ENCODE measurements at places on chromosomes 3 and 15. TPM values are rescaled to one million over a fixed set of nuclear protein-coding genes. Genes with fewer than 3 reads are reported as not detected.
A peak's percentile ranks its signal among the peaks of the same experiment; 100 is the strongest.

GRCh38 chr3:30344288-30344687, 262.1 kb upstream of the TGFBR2 start:
- H3K36me3 ChIP-seq = no peaks in the 10 kb centered on the region
- no peak overlapping the region for H3K27ac ChIP-seq
- no peak for DNase-seq
- no peak overlapping the region for H3K4me3 ChIP-seq
- H3K4me1 ChIP-seq = peaks cover 57% of the 10 kb centered on the region

DNA sequence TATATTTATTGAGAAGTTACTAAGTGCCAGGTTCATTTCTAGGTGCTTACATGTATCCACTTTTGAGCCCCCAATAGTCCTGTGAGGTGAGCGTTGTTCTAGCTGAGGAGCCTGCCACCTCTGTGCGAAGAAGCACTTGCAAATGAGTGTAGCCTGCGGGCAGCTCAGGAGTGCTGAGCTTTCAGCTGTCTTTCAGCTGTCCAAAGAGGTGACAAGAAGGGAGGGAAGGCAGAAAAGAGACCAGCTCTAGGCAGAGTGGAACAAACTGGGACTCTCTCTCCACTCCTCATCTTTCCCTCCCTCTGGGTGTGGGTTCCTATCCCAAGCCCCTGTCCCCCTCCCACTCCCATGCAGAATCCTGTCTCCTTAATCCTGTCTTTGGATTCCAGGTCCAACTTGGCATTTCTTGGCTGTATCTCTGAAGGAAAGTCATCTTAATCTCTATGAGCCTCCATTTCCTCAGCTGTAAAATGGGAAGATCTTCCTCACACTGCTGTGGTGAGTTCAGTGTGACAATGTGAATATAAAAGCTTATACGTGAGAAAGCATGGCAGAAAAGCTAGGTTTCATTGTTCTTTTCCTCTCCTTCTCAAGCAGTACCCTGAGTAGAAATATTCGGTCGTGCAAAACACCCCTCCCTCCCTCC, 6.7 kb upstream of the SRP14 start:
- DNase-seq = no peak
- H3K27me3 ChIP-seq = no peaks in the 10 kb centered on the region
- peaks cover 39% of the 10 kb centered on the region for H3K4me1 ChIP-seq
- no peak overlapping the region for H3K27ac ChIP-seq
- no peaks in the 10 kb centered on the region for H3K36me3 ChIP-seq

DNA sequence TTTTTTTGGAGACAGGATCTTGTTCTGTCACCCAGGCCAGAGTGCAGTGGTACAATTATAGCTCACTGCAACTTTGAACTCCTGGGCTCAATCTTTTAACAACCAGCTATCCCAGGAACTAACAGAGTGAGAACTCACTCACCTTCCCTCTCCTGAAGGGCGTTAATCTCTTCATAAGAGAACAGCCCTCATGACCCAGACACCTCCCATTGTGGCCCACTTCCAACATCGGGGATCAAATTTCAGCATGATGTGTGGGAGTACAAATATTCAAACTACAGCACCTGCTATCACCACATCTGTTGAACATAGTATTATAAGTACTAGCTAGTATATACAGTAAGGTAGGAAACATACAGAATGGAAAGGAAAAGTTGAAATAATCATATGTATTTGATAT, 132.5 kb downstream of the DOCK3 start:
- no peak overlapping the region for H3K27ac ChIP-seq
- no peak overlapping the region for H3K4me3 ChIP-seq
- no peaks in the 10 kb centered on the region for H3K4me1 ChIP-seq
- peaks cover 3% of the 10 kb centered on the region for H3K27me3 ChIP-seq
- no peaks in the 10 kb centered on the region for H3K36me3 ChIP-seq
- DNase-seq = no peak

DNA sequence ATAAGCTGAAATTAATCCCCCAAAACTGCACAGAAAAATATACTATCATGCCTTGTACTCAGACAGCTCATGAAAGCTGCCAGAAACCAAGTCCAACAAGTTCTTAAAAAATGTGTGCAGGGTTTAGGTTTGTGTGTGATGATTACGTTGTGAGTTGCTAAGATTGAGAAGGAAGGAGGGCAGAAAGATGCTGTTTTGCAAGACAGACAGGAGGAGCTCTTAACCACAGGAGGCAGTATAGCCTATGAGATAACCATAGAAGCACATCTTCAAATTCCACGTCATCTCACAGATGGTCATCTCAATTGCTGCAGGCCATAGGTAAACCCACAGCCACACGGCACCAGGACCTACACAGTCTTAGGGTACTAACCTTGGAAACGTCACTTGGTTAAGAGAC, 191.9 kb downstream of the STT3B start:
- H3K4me3 ChIP-seq = no peak overlapping the region
- no peak for DNase-seq
- no peaks in the 10 kb centered on the region for H3K27me3 ChIP-seq
- no peak overlapping the region for H3K27ac ChIP-seq
- H3K36me3 ChIP-seq = no peaks in the 10 kb centered on the region

DNA sequence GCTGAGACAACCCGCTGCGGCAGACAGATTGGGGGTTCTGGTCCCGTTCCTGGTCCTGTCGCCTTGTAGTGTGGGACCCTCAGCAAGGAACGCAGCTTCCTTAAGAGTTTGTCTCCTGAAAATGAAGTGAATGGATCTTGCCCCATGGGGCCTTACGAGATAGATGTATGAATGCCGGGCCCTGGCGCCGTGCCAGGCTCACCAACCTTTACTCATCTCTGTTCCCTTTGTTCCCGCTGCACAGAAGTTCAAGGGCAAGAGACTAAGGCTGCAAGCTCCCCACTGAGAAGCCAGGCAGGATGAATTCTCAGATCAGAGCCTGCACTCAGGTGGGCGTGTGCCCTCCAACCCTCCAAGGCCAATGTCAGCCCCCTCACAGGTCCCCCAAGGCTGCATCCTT, 162.7 kb upstream of the IQSEC1 start:
- peaks cover 57% of the 10 kb centered on the region for H3K27me3 ChIP-seq
- no peaks in the 10 kb centered on the region for H3K36me3 ChIP-seq
- H3K27ac ChIP-seq = no peak overlapping the region
- peaks cover 11% of the 10 kb centered on the region for H3K4me1 ChIP-seq

The VPS18 gene
- total RNA-seq = 33.0 TPM

- no peak for DNase-seq
- no peak overlapping the region for H3K4me3 ChIP-seq
- H3K36me3 ChIP-seq = peaks cover 15% of the 10 kb centered on the region
- no peaks in the 10 kb centered on the region for H3K27me3 ChIP-seq
These were observed 8.3 kb downstream of the SETMAR start for GRCh38 chr3:4311496-4311895.

The ARL6 gene
- 4.5 TPM for total RNA-seq

DNA sequence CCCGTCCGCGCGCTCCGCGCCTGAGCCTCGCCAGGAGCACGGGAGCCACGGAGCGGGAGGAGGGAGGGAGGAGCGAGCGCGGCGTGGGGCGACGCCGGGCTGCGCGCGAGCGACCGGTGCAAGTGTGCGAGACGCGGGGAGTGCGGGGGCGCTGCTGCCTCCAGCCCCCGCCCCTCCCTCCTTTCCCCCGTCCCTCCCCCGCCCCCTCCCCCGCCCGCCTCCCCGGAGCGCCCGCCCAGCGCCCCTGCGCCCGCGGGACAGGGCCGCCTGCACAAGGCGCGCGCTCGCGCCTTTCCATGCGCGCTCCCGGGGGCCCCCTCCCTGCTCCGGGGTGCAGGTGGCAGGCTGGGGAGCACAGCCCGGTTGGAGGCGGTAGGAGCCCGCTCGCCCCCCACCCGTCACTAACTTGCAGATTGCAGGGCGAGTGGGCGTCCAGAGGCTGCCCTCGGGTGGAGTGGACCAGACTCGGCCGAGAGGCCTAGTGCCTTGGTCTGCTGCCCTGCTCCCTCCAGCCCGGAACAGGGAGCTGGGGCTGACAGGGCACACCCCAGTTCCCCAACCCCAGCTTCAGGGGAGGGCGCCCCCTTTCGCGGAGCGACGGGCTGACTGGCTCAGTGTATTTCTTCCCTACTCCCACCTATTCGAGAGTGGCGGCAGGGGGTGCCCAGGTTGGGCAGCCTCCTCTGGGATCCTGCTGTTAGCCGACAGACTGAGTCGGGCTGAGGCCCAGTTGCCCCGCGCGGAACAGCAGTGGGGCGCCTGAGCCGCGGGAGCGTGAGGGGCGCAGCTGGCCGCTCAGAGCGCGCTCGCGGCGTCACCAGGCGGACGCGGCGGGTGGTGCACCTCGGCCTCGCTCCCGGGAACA, at the start of gene WNT7A:
WNT7A (minus strand) TSS at position 126 of the 865 bp plus-strand sequence. CDS start 255 bp downstream, outside the sequence.
- H3K4me3 ChIP-seq = peak within 1 kb of the TSS; percentile 14
- no peak within 1 kb of the TSS for H3K27ac ChIP-seq
- peak; percentile 77 for DNase-seq

- no peak for DNase-seq
- peaks cover 9% of the 10 kb centered on the region for H3K4me1 ChIP-seq
- H3K27me3 ChIP-seq = peaks cover 2% of the 10 kb centered on the region
- H3K36me3 ChIP-seq = peaks cover 2% of the 10 kb centered on the region
- no peak overlapping the region for H3K27ac ChIP-seq
- peak overlapping the region; percentile 67 for H3K4me3 ChIP-seq
These were observed 109.3 kb downstream of the SHQ1 start for GRCh38 chr3:72738752-72739530.

- DNase-seq = no peak
- peaks cover 9% of the 10 kb centered on the region for H3K36me3 ChIP-seq
- peak overlapping the region; percentile 86 for H3K4me3 ChIP-seq
- H3K27ac ChIP-seq = peak overlapping the region; percentile 92
- H3K27me3 ChIP-seq = peaks cover 36% of the 10 kb centered on the region
These were observed 540 bp upstream of the RSRC1 start for GRCh38 chr3:158109295-158109803.

The CHRM5 gene
- total RNA-seq = not detected

DNA sequence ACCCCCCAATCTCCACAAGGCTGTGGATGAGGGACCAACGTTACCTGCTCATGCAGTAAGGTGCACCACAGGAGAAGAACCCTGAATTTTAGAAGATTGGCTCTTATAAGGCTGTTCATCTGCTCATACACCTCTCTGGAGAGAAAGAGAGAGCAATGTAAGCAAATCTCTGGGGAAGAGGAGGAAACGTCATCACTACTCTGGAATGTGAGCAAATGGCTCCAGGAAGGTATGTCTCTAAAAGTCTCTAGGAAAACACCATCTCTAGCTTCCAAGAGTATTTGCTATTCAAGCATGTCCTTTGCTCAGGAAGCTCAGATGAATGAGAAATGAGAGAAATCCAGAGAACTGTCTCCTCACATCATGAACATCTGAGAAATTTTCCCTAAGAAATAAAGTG, 235.4 kb downstream of the TBL1XR1 start:
- no peak overlapping the region for H3K4me3 ChIP-seq
- DNase-seq = no peak
- peaks cover 11% of the 10 kb centered on the region for H3K4me1 ChIP-seq
- no peak overlapping the region for H3K27ac ChIP-seq
- no peaks in the 10 kb centered on the region for H3K27me3 ChIP-seq
- H3K36me3 ChIP-seq = peaks cover 5% of the 10 kb centered on the region

The UBAP1L gene
- total RNA-seq = 2.5 TPM

DNA sequence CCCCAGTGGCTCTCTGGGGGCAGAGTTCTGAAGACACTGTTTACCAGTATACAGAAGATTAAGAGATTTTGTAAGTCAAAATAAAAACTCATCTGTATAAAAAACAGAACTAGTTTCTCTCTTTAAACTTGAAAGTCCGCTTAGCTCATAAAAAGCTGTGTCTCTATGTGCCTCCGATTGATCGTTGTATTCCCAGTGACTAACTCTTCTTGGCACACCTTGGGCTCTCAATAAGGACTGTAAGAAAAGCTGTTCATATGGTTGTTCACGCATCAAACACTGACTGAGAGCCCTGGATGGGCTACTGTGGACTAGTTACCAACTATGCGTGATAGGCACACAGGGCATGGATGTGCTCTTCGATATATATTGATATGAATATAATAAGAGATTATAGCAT, 107.9 kb downstream of the P3H2 start:
- no peaks in the 10 kb centered on the region for H3K27me3 ChIP-seq
- no peak overlapping the region for H3K4me3 ChIP-seq
- H3K4me1 ChIP-seq = peaks cover 73% of the 10 kb centered on the region
- H3K36me3 ChIP-seq = no peaks in the 10 kb centered on the region
- peak overlapping the region; percentile 1 for H3K27ac ChIP-seq

GRCh38 chr15:48423896-48424475, 92.8 kb downstream of the DUT start:
- peaks cover 75% of the 10 kb centered on the region for H3K36me3 ChIP-seq
- H3K27me3 ChIP-seq = no peaks in the 10 kb centered on the region
- DNase-seq = no peak
- peak overlapping the region; percentile 92 for H3K27ac ChIP-seq
- peaks cover 77% of the 10 kb centered on the region for H3K4me1 ChIP-seq

The BTBD1 gene
- 55.0 TPM for total RNA-seq

The GOLGA8T gene
- total RNA-seq = not detected

GRCh38 chr15:36024031-36024688, 478.2 kb upstream of the DPH6 start:
- H3K4me1 ChIP-seq = peaks cover 34% of the 10 kb centered on the region
- H3K4me3 ChIP-seq = no peak overlapping the region
- DNase-seq = no peak
- H3K27me3 ChIP-seq = no peaks in the 10 kb centered on the region

The NME9 gene
- total RNA-seq = not detected

GRCh38 chr15:50164458-50164857, 17.5 kb upstream of the SLC27A2 start:
- no peaks in the 10 kb centered on the region for H3K36me3 ChIP-seq
- H3K27me3 ChIP-seq = peaks cover 24% of the 10 kb centered on the region
- no peak overlapping the region for H3K4me3 ChIP-seq
- DNase-seq = no peak

GRCh38 chr15:32908872-32909271, 191.1 kb downstream of the GREM1 start:
- no peaks in the 10 kb centered on the region for H3K27me3 ChIP-seq
- H3K27ac ChIP-seq = peak overlapping the region; percentile 75
- DNase-seq = no peak

DNA sequence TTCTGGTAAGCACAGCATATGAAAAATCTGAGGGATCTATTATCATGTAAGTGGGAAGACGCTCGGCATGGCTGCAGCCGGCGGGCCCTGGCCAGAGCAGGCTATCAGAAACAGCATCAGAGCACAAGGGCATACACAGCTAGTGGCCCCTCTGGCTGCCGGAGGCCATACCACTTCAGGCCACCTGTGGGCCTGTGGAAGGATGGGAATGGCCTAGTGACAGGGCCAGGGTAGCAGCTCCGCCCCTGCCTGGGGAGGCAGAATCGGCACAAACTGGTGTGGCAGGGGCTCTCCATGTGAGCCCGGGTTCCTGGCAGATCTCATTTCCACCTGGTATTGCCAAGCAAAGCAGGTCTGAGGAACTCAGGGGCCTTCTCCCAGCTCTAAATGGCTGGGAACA, 46.4 kb downstream of the SH3BP5 start:
- no peak overlapping the region for H3K27ac ChIP-seq
- H3K4me1 ChIP-seq = no peaks in the 10 kb centered on the region
- no peaks in the 10 kb centered on the region for H3K36me3 ChIP-seq
- no peaks in the 10 kb centered on the region for H3K27me3 ChIP-seq

DNA sequence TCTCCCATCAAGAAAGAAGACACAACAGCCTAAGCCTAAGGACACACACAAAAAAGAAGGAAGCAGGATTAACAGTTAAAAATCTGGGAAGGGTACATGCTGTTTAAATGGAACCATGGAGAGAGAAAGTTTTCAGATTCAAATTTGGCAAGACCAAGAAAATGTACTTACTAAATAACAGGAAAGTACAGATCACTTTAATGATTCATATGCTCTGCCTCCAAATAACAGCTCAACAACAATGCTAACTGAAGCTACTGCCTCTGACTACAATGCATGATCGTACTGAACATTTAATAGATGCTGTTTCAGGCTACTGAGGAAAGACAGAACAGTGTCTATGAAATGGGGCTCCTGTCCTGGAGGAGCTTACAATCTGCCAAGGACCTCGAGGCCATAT, 8.4 kb upstream of the NMB start:
- H3K4me3 ChIP-seq = no peak overlapping the region
- peaks cover 23% of the 10 kb centered on the region for H3K36me3 ChIP-seq
- no peak overlapping the region for H3K27ac ChIP-seq
- DNase-seq = no peak

All from chondrocyte (in vitro differentiated cells).